PC-3 (cell line): ENCODE measurements at places on chromosomes 4 and X. TPM values are rescaled to one million over a fixed set of nuclear protein-coding genes. Genes with fewer than 3 reads are reported as not detected.
A peak's percentile ranks its signal among the peaks of the same experiment; 100 is the strongest.

DNA sequence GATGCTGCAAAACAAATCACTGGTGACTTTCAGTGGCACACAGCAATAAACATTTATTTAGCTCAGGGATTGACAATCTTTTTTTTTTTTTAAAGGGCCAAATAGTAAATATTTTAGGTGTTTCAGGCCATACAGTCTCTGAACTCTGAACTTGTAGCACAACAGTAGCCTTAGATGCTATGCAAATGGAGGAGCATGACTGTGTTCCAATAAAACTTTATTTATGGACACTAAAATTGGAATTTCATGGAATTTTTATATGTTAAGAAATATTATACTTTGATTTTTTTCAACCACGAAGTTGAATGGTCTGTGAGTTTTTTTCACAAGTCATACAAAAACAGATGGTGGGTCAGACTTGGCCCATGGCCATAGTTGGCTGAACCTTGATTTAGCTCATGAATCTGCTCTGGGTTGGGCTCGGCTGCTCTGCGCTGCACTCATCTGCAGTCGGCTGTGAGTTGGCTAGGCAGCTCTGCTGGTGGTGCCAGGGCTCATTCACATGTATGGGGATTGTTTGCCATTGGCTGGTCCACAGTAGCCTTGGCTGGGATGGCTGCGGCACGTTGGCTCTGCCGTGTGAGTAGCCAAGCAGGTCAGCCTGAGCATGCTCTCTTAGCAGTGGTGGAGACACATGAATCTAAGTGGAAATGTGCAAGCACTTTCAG, 231.7 kb upstream of the PGRMC2 start:
- H3K27ac ChIP-seq, result no peak overlapping the region
- no peaks in the 10 kb centered on the region for H3K27me3 ChIP-seq
- DNase-seq, result no peak
- H3K4me3 ChIP-seq, result no peak overlapping the region

Gene DGKK
- total RNA-seq, result not detected in 2 replicates

- DNase-seq, result peak; percentile 88
- no peak overlapping the region for H3K4me3 ChIP-seq
- H3K36me3 ChIP-seq, result no peaks in the 10 kb centered on the region
- H3K4me1 ChIP-seq, result peaks cover 24% of the 10 kb centered on the region
Observed at GRCh38 chr4:10611673-10612072, 72.9 kb downstream of the CLNK start.

Gene GALNTL6
- not detected in 2 replicates for total RNA-seq

DNA sequence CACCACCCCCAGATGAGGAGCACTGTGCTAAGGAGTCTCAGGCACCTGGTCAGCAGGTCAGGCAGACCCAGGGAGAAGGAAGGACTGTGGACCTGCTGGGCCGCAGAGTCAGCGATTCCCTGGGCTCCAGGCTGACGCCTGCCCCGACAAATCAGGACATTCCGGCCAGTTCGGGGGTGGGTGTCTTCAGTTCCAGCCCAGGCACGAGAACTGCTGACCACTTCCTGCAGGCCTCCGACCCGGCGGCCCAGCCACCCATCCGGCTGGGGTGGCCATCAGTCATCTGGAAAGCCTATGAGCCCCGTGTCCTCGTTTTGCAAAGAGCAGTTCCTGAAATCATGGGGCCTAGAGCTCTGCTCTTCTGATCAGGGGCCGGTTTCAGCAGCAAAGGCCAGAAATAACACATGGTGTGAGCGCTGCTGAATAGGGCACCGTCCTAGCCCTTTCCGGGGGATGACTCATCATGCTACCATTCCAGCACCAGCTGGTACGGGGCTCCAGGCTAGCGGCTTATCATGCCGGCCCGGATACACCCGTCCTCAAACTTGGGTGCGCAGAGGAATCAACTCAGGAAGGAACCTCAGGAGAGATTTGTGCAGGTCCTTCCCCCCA, 7.8 kb upstream of the SH3TC1 start:
- no peak overlapping the region for H3K4me3 ChIP-seq
- peaks cover 33% of the 10 kb centered on the region for H3K4me1 ChIP-seq
- peak; percentile 62 for DNase-seq

DNA sequence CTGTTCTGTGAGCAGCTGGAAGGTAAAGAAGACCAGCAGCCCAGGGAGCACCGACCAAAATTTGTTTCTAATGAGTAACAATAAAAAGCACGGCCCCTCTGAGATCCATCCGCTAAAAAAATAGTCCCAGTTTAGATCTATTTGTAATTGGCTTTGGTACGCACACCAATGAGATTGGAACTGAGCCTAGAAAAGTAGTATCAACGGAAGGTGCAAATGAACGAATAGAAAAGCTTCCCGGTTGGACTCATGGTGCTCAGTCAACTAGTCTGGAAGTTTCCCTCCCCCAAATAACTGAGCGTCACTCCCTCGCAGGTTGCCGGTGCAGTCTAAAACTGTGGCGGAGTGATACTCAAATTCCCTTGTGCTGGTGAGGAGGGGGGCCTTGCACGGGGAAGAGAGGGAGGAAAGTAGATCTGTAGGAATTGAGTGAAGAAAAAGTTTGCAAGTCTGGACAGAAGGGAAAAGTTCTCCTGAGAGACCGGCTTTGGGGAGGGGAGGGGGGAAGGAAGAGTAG, at the start of gene COL4A5:
Gene COL4A5 (plus strand): TSS at position 413 of the 517 bp plus-strand sequence. CDS start 288 bp downstream, outside the sequence.
- peak; percentile 90 for DNase-seq
- peaks cover 2% of the 10 kb centered on the region for H3K36me3 ChIP-seq

DNA sequence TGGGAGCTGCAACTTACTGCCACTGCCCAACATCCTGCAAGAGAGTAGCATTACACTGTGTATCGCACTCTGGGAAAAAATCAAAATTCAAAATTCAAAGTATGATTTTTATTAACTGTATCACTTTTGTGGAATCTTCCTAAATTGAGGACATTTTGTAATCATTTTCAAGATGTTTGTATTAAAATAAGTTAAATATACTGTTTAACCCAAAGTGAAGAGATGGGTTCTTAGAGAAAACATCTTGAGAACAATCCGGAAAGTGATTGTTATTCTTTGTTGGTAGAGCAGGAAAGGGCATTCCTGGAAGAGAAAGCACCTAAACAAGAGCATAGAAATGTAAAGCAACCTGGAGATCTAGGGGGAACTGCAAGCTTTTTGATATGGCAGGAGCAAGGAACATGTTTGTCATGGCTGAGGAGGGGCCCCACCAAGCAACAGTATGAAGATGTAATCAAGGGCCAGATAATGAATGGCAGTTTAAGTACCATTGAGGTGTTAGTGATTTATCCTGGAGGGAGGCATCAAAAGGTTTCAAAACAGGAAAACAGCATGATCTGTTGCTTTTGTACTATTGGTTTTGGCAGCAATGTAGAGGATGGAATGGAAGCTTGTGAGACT, 14.1 kb upstream of the SEC24D start:
- H3K4me3 ChIP-seq, result peak overlapping the region; percentile 48; the same call in 1 of the 2 replicates
- no peaks in the 10 kb centered on the region for H3K36me3 ChIP-seq
- DNase-seq, result no peak
- no peaks in the 10 kb centered on the region for H3K4me1 ChIP-seq
- no peaks in the 10 kb centered on the region for H3K27me3 ChIP-seq
- no peak overlapping the region for H3K27ac ChIP-seq

DNA sequence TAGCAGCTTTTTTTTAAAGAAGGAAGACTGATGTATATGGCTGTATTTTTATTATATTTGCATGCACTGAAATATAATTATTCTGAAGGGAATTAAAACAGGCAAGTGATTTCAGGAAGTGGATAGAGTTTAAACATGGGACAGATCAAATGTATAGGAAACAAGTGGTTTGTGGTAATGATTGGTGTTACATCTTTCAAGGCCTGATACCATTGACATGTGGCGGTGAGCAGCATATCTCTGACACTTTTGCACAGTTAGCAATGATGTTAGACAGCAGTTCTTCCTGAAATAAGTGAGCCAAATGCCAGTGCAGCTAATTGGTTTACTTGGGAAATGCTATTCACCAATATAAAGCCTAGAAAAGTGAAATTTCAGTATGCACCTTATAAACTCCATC, 272.1 kb downstream of the RPA4 start:
- H3K27ac ChIP-seq, result no peak overlapping the region
- H3K4me3 ChIP-seq, result no peak overlapping the region
- no peaks in the 10 kb centered on the region for H3K36me3 ChIP-seq
- no peak for DNase-seq
- no peaks in the 10 kb centered on the region for H3K27me3 ChIP-seq

Gene RBM47
- total RNA-seq, result 34.7 and 47.6 TPM in 2 replicates

DNA sequence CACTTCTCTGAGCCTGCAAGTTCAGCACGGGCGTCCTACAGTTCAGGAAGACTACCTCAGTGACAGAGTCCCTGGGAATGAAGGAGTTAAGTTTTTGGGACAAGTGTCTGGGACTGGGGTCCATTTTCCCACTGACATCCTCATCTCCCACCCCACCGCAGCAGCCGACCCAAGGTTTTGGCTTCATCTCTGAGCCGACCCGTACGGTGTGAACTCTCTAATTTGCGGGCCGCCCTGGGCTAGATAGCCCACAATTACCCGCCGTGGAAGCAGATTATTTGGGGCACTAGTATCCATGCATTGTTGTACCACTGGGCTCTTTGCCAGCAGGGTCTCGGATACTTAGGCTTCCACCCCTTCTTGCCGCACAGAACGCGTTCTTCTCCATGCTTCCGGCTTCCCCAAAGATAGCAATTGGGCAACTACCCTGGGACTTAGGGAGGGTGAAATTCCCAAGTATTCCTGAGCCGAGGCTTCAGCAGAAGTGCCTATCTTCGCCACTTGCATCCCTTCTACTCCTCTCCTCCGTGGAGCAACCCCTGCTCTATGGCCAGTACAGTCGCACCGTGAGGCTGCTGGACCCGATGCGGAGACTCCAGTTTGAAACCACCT, 2.4 kb downstream of the IL1RAPL2 start:
- H3K27me3 ChIP-seq, result peaks cover 17% of the 10 kb centered on the region
- no peak overlapping the region for H3K27ac ChIP-seq
- no peak for DNase-seq
- H3K4me1 ChIP-seq, result no peaks in the 10 kb centered on the region
- no peaks in the 10 kb centered on the region for H3K36me3 ChIP-seq

Gene STK26
- 47.4 and 50.7 TPM in 2 replicates for total RNA-seq

Gene MAGEA10
- not detected in 2 replicates for total RNA-seq

DNA sequence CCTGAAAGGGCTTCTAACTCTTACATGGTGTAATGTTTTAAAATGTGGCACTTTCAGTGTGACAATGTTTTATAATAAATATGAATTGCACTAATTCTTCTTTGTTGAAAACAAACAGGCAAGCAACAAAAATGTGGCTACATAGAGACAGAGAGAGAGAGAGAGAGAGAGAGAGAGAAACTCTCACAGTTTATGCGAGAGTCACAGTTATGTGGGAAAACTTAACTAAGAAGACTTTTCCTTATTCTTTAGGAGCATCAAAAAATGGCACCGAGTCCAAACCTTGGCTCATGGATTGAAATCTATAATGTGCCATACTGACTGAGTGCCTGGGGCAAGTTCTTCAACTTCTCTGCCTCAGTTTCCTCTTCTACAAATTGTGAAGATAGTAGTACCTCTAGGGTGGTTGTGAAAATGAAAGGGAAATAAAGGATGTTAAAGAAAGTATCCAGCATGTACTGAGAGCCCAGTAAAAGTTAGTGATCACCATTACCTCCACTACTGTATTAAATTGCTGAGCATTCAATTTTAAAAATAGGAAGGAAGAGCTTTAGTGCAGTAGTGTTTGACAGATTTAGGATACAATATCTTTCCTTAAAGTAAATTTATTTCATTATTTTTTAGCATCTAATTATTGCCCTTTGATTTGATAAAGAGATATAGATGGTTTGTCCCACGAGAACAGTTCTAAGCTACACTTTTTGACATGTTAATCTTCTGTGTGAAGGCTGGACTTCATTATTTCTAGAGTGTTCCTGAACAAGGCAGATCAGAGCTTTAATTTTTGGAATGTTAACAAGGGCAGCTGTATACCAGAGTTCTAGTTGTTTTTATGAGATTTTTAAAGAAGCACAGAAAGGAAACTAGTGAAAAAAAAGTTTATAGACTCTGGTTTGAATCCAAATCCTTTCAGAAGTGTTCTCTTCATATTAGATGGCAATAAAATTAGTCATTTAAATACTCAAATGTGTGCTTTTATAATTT, 187.5 kb upstream of the ANK2 start:
- no peak overlapping the region for H3K27ac ChIP-seq
- H3K4me1 ChIP-seq, result peaks cover 8% of the 10 kb centered on the region; the same call in 1 of the 2 replicates
- H3K4me3 ChIP-seq, result no peak overlapping the region
- no peaks in the 10 kb centered on the region for H3K36me3 ChIP-seq

Gene EXOC1L
- not detected in 2 replicates for total RNA-seq

- H3K4me1 ChIP-seq, result no peaks in the 10 kb centered on the region
- H3K27ac ChIP-seq, result no peak overlapping the region
- H3K36me3 ChIP-seq, result no peaks in the 10 kb centered on the region
- no peak for DNase-seq
Observed at GRCh38 chr4:6378493-6379445, 93.6 kb downstream of the PPP2R2C start.

DNA sequence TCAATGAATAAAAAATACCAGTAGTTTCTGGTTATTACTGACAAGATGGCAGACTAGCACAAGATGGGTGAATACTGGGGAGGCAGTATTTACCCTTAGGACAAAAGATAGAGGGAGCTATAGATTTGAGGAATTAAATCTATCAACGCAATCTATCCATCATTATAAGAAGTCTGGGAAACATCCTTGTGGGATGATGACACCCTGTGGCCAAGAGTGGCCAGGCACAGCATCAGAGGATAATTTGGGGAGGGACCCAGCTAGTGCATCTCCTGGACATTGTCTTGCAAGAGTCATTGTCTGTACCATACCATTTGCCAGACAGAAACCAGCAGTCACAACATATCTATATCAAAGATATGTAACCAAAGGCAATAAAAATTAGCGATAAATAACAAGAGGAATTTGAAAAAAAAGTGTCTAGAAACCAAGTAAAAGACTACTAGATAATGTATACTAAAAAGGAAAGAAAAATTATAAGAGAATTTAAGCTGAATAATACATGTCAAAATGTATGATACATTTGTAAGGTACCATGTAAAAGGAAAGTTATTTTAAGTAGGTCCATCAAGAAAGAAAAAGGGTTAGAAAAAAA, 22.9 kb downstream of the KCTD8 start:
- peak; percentile 66 for DNase-seq
- no peaks in the 10 kb centered on the region for H3K4me1 ChIP-seq
- no peaks in the 10 kb centered on the region for H3K27me3 ChIP-seq
- no peaks in the 10 kb centered on the region for H3K36me3 ChIP-seq
- H3K4me3 ChIP-seq, result no peak overlapping the region
- no peak overlapping the region for H3K27ac ChIP-seq

DNA sequence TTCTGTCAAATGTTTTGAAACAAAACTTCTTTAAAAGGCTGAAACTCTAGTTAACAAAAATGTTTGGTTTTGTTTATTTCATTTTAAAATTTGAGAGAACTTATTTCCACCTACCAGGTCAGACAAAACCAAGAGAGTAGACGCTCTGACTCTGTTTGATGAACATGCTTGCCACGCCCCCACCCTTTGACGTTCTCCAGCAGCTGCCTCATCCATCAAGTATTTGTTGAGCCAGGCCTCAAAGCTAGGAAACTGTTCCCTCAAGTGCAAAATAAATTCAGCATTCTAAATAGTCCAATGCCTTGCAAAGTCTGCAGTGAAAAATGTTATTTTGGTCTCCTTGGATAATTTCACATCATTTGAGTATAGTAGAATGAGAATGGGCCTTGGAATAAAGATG, 121.6 kb downstream of the GUCY2F start:
- DNase-seq, result no peak
- no peaks in the 10 kb centered on the region for H3K36me3 ChIP-seq
- H3K27me3 ChIP-seq, result no peaks in the 10 kb centered on the region
- H3K4me1 ChIP-seq, result no peaks in the 10 kb centered on the region
- H3K4me3 ChIP-seq, result no peak overlapping the region
- H3K27ac ChIP-seq, result no peak overlapping the region

GRCh38 chr4:83639849-83640493, 104.1 kb downstream of the GPAT3 start:
- H3K4me1 ChIP-seq, result no peaks in the 10 kb centered on the region
- H3K27ac ChIP-seq, result no peak overlapping the region
- H3K27me3 ChIP-seq, result no peaks in the 10 kb centered on the region
- no peak overlapping the region for H3K4me3 ChIP-seq
- DNase-seq, result peak; percentile 84
- H3K36me3 ChIP-seq, result no peaks in the 10 kb centered on the region; the same call in 1 of the 2 replicates

Gene ZMAT1
- total RNA-seq, result not detected in 2 replicates
